ENCODE measurements at places on chromosomes 6 and 20. TPM values are rescaled to one million over a fixed set of nuclear protein-coding genes. Genes with fewer than 3 reads are reported as not detected.
A peak's percentile ranks its signal among the peaks of the same experiment; 100 is the strongest.

SLC22A2 gene
- 0.23 TPM for polyA plus RNA-seq

DNA sequence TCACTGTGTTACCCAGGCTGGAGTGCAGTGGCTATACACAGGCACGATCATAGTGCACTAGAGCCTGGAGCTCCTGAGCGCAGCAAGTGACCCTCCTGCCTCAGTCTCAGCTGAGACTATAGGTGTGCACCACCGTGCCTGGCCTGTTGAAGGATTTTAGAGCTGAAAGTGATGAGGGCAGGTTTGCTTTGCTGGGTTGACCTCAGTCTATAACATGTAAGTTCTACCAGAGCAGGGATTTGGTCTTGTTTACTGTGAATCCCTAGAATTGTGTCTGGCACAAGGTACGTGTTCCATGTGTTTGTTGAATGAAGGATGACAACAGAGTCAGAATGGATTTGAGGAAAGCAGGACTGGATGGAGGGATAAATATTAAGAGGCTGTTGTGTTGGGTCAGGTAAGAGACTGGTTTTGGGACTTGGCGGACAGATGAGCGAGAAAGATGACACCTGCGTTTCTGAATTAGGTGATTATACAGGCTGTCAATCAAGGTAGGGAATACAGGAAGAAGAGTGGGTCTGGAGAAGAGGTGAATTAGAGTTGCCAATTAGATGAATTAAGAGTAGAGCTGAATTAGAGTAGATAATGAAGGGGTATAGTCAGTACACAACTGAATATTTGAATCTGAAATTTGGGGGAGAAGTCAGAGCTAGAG is 6.5 kb downstream of the ASXL1 start:
- no peak for DNase-seq

DNA sequence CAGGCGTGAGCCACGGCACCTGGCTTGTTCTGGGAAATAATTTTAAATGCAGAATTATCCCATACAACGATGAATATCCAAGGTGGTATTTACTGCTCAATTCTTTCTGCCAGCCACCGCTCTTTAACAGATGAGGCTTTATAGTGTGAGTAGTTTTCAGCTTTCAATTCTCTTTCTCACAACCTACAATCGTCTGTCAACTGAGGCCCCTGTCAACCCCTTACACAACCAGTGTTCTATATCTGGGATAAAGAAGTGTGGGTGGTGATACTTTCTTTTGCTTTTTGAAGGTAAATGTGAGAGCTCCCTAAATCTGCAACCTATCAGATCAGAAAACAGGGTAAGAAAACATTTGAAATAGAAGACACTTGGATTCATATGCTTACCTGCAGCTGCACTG is 22.5 kb downstream of the STAU1 start:
- no peak for DNase-seq

TM9SF4 gene
- polyA plus RNA-seq = 63.3 TPM

ADGRG6 gene
- polyA plus RNA-seq = 129 TPM

DNA sequence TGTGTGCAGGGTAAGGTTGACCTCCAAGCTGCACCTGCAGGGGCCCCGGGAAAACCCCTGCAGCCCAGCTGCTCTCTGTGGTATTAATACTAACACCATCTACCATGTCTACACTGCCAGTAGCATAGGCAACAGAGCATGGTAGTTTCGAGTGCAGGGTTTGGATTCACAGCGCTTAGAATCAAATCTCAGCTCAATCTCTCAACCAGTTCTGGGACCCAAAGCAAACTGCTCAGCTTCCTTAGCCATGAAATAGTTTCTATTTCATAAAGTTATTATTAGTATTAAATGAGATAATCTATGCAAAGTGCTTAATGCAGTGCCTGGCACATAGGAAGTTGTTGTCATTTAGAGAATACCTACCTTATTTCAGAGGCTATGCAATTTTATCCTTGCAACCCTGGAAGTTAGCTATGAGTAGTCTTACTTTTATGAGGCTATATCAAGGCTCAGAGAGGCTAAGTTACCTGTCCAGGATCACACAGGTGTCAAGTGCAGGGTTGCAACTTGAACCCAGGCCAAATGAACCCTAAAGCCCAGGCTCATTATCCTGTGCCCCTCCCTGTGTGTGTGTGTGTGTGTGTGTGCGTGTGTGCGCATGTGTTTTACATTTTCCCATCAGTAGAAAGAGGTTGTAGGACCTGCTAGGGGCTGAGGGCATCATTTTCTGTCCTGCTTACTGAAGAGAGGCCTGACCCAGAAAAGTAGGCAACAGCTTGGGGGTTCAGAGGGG is 27.6 kb upstream of the MRPS18A start:
- DNase-seq = no peak

OTOR gene
- not detected for polyA plus RNA-seq

DNA sequence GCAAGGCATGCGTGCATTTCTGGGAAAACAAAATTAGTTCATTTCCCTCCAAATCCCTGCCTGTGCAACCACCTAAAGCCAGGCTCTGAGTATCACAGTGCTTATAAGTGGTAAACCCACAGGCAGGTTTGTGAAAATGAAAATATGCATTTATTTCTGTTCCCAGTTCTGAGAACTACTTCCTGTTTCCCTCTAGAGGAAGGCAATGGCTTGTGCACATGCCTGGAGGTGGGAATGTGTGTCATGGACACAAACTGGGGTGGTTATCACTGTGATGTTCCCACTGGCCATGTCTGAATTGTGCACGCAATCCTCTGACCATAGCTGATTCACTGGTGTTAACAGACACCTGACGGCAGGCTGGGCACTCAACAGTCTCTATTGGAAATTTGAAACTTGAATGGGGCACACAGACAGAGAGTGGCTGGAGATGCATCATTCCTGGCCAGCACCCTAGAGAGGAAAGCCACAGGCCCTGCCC is 26.3 kb downstream of the FAM110A start:
- DNase-seq = no peak

- no peak for DNase-seq
Observed at GRCh38 chr6:3904518-3904917, 55.3 kb downstream of the FAM50B start.

NRSN1 gene
- polyA plus RNA-seq = 0.26 TPM

FBXL4 gene
- polyA plus RNA-seq = 24.4 TPM

DNA sequence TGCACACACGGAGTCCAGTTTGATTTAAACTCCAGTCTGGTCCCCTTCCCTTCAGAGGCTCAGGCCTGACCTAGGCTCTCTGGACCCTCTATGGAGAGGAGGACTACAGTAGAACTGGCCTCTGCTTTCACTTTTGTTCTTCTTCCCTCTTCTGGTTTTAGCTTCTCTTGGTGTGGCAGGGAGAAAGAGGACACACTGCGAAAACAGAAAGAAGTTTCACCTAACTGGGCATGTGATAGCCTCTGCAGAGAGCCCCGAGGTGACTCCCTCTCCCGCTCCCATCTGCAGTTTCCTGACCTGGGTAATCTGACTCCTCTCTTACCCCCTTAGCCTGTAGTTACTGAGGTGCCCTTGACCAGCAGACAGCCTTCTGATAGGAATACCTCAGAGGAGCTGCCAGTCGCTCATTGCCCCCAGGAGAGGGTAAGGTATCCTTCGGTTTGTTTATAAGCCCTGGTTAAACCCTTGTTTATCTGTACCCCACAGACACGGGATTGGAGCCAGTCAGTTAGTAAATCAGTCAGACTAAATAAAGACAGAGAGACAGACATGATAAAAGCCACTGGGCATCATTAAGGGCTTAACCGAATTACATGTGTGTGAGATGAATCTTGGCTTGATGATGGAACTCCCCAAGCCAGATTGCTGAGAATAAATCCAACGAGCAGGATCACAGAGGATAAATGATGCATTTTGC is 12.0 kb upstream of the DTNBP1 start:
- DNase-seq = no peak

- DNase-seq = no peak
Observed at GRCh38 chr6:167107787-167108186, 15.1 kb upstream of the CCR6 start.

DNA sequence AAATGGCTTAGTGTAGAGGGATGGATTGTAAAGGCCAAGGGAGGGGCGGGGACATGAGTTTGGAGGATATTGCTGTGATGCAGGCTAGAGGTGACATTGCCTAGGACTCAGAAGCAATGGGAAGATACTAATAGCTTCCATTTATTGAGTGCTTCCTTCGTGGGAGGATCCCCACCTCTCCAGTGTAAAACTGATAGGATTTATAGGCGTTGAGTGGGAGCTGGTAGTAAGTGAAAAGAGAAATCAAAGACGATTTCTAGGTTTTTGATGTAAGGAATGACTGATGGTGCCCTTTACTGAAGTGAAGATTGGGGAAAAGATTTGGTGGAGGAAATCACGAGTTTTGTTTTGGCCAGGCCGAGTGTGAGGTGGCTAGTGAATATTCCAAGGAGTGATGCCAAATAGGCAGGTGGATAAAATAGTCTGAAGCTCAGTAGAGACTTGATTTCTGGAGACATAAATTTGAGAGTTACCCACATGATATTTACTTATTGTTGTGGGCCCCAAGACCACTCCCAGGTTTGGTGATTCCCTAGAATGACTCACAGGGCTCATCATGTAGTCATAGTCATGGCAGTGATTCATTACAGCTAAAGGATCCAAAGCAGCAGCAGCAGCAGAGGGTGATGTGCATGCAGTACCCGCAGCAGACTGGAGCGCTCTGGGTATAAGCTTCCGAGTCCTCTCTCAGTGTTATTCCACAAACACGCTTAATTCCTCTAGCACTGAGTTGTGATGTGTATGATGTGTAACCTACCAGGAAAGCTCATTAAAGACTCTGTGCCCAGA is 10.2 kb downstream of the RPRD1B start:
- DNase-seq = no peak

DNA sequence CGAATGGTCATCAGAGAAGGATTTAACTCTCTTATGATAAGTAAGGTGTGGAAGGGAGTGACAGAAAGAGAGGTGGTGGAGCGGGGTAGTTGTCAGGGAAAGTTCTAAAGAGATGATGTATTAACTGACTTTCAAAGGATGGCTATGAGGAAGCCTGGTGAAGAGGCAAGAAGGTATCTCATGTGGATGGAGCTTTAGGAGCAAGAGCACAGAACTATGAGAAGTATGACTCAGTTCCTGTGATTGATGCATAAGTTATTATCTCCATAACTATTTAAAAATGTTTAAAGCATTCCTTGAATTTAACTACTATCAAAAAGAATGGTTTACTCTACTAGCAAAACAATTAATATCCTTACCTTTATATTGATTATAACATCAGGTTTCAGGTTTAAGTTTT is 28.8 kb downstream of the AK9 start:
- no peak for DNase-seq

GRCh38 chr20:62155428-62156253 is 12.1 kb downstream of the SS18L1 start:
- peak; percentile 63 for DNase-seq

KIF6 gene
- 3.0 TPM for polyA plus RNA-seq

- DNase-seq = no peak
Observed at GRCh38 chr6:163455552-163455951, 41.0 kb downstream of the QKI start.

TP53TG5 gene
- 1.6 TPM for polyA plus RNA-seq

HSP90AB1 gene
- 1,245 TPM for polyA plus RNA-seq

- DNase-seq = no peak
Observed at GRCh38 chr6:82385546-82385945, 21.9 kb downstream of the TPBG start.

- no peak for DNase-seq
Observed at GRCh38 chr6:78492351-78493017, 374.9 kb upstream of the IRAK1BP1 start.

PGC gene
- 6.4 TPM for polyA plus RNA-seq

METTL24 gene
- 2.3 TPM for polyA plus RNA-seq

DNA sequence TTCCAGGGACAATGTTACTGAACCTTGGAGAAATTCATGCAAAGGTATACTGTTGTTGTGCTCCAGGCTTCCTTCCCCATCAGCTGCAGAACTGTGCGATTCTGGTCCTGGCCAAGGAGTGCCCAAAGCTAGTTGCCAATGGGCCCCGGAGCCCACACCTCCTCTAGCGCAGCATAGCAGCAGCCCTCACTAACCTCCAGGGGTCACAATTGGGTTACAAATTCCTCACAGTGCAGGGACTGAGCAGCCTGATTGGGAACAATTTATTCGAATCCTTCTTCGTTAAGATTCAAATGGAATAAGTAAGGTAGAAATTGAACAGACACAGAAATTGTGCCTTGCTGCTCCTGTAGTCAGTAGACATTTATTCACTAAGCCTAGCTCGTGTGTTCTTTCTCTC is 284.9 kb downstream of the PRKN start:
- DNase-seq = no peak

SSTR4 gene
- polyA plus RNA-seq = 0.23 TPM

GRCh38 chr6:149025061-149025460 is 278.2 kb downstream of the UST start:
- no peak for DNase-seq
